ENCODE measurements at places on chromosomes 16 and 17.

DNA sequence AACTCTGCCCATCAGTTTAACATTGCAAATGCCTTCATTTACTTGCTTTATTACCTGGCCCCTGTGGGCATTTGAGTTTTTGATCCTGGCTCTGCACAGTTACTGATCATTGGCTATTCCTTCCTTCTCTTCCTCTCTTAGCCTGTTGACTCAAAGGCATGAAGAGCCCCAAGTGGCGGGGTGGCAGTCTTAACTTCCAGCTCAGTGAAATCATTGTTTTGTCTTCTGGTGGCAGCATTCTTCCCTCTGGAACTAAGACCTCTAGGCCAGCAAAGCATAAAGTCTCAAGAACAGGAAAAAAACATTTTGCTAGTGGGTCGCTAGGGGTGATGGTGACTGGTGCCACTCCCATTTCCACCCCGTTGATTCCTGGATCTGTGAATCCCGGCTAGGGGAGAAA is 52.3 kb upstream of the MRTFB start:
- no peak for DNase-seq

GRCh38 chr17:17849147-17849820 is 12.5 kb upstream of the SREBF1 start:
- peak; percentile 74 for DNase-seq

DNA sequence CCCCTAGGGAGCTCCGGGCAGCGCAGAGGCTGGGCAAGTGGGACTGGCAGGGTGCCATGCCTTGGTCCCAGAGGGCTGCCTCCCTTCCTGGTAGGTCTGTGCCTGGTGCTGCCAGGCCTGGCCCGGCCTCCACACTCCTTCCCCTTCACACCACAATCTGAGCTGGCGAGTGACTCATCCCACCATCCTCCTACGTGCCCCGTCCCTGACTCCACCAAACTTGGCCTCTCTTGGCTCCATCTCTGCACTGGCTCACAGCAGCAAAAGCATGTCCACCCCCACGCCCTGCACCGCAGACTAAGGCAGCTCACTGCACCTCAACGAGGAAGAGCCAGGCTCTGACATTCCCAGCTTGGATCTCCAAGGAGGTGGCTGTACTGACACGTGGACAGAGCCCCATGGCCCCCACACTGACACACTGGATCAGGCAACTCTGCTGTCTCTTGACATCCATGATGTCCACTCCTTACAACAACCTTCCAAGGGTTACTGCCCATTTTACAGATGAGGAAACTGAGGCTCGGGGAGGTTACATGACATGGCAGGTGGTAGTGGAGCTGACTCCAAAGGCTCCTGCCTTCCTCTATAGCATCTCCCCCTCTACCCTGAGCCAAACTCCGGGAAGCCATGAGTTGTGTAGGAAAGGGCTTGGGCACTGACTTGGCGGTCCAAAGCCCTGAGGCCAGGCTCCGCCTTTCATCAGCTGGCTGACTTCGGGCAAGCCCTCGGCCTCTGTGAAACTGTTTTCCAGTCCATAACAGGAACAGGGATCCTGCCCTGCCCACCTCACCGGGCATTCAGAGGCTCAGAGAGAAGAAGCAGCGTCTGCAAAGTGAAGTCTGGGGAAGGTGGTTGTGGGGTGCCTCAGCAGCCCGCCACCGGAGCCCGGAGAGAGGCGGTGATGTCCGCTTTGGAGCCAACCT is 20.1 kb upstream of the KRT19 start:
- no peak for DNase-seq

GRCh38 chr17:75750661-75751423 is 14.2 kb downstream of the GALK1 start:
- no peak for DNase-seq

Data from gastrocnemius medialis (tissue), 4 donors.